ENCODE measurements at places on chromosomes 1 and 21. TPM values are rescaled to one million over a fixed set of nuclear protein-coding genes. Genes with fewer than 3 reads are reported as not detected.
A peak's percentile ranks its signal among the peaks of the same experiment; 100 is the strongest.

GRCh38 chr1:25530186-25531081 lies 13.0 kb upstream of the LDLRAP1 start:
- DNase-seq, result no peak

- no peak for DNase-seq
Observed at GRCh38 chr1:2538376-2538775, 8.3 kb upstream of the HES5 start.

DNA sequence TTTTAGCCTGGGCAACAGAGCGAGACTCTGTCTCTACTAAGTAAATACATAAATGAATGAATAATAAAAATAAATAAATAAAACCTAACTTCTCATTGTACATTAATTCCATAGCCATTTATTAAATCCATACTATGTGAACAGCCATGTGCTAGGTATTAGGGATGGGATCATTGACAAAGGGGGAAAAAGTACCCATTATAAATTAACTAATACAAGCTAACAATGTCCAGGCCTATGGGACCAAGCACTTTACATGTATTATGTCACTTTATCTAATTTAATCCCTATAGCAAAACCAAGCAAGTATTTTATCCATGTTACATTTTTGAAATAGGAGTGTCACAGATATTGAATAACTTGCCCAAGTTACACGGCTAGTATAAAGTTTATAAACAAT lies 2.6 kb upstream of the CDC7 start:
- DNase-seq, result no peak

DNA sequence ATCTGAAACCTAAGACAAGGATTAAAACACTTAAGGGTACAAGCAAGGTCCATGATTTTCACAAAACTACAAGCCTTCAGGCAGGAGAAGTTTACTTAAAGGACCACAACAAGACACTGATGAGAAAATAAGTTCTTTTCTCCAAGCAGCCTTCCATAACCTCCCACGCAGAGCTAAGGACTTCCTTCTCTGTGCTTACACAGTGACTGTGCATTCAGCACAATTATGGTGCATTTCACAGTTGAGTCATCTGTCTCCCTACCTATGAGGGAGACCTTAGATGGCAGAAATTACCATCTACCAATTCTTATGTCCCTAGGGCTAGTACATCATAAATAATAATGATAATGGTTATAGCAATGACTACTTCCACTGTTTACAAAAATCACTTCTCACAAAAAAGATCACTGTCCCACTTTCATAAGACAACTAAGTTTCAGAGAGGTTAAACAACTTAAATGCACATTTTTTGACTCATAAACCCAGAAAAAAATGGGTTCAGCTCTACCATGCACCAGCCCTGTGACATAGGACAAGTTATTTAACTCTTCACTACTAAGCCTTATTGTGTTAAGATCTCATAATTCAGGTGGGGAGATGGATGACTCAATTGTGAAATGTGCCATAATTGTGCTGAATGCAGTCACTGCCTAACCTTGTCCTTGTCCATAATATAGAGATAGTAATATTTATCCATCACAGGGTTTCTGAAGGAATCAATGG lies 45.3 kb downstream of the TARBP1 start:
- DNase-seq, result no peak

DNA sequence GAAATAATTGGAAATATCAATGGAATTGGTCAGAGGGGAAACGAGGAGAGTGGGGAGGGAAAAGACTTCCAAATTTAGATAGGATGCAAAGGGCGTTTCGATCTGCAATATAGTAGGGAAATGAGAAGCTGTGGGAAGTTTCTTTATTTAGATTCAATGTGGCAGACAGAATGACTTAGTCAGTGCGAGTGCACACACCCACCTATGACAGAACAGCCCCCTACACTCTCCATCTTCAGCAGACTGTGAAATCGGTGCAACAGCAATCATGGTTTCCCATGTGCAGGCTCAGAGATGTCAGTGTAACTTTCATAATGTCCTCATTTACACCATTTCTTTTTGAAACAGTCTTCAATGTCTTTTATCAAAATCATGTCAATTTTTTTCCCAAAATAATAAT lies 46.0 kb downstream of the DIP2A start:
- DNase-seq, result no peak

GRCh38 chr1:153049211-153049610 lies 8.1 kb downstream of the SPRR2A start:
- no peak for DNase-seq

DNA sequence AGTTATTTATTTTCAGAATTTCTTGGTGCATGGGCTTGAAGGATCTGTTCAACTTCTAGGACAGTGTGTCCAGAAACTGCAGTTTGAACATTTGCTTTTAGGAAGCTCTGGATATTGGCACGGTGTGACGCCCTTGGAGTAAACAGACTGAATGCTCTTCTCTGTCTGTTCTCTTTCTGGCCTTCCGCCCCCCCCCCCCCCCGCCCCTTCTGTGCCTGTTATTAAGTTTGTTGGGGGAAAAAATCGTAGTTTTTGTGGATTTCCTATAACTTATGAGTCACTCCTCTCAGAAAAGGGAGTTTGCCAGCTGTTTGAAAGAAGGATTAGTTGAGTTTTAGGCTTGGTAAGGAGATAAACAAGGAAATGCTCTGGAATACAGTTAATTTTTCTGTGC lies 1.2 kb downstream of the KCTD3 start:
- DNase-seq, result peak; percentile 45

DNA sequence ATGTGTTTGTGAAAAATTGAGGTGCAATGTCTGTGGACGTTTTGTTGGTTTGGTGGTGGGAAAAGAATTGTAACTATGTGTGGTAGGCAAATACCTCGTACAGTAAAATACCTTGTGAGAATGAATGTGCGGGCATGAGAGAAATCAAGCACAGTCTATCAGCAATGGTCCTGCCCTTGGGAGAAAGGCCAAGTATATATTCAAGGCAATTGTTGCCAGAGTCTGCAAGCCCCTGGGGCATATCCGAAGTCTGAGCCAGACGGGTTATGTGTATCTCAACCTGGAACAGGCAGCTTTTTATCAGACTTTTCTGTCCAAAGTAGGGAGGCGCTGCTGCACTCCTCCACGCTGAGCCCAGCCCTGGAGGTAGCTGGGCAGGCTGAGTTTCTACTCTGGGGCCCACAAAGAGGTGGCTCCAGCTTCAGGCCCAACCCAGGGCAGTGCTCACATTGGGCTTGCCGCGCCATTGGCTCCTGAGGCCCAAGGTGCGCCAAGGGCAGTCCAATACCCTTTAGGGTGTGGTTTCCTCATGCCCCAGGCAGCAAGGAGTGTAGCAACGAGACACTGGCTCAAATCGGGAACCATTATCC lies 9.4 kb upstream of the GNL2 start:
- no peak for DNase-seq

DNA sequence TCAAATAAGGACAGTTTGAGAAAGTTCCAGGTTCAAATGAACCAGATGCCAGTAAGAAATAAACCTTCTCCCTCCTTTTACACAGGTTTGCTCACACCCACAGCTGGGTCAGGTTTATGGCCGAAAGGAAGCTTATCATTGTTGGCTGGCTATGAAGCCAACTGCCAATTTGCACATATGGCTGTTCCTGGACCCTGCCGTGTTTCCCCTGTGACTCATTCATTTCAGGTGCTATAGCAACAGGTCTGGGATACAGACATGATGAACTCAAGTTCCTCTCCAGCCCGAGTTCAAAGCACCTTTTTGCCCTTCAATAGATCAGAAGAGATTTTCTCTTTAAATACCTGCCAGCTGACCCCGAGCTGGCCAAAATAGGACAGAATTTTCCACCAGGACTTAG lies 134.4 kb upstream of the SMYD2 start:
- no peak for DNase-seq

GRCh38 chr1:111361761-111362160 lies 65.8 kb downstream of the OVGP1 start:
- no peak for DNase-seq

DNA sequence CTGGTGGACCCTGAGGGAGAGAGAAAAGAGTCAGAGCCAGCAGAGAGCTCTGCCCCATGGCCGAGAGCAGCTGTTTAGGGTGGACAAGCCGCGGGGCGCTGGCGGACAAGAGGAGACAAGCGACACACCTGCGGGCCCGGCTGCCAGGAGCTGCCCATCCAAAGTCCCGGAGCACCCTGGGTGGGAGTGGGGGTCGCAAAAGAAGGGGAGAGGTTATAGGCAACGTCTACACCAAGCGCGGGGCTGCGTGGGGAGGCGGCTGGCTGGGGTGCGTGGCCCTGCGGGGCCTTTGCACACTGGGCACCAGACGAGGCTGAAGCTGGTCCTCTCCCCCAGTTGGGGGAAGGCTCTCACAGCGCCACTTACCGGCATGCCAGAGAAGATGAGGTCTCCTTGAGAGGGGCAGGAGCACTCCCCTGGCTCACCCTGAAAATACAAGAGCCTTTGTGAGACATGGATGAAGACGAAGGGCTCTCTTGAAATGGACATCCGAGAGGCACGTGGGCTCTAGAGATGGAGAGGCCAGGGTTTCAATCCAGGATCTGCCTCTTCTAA lies 24.1 kb downstream of the COL16A1 start:
- no peak for DNase-seq

GRCh38 chr1:18994381-18994780 lies 37.9 kb upstream of the IFFO2 start:
- no peak for DNase-seq

- DNase-seq, result no peak
Observed at GRCh38 chr21:15050568-15051377, 14.0 kb downstream of the NRIP1 start.

DNA sequence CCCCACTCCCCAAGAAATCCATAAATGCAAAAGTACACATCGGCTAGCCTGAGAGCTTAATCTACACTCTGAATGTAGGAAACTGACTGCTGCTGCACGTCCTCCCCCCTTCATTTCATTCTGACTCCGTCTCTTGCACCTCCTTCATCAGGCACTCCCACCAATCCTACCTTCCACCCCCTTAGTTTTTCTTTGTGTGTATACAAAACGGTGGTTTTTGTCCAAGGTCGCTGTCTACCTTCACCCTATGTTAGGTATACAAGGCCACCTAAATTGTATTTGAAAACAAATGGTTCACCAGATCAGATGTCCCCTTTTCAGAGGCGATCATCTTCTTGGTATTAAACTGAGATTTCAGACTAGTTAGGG lies 1.9 kb downstream of the WDR26 start:
- no peak for DNase-seq

DNA sequence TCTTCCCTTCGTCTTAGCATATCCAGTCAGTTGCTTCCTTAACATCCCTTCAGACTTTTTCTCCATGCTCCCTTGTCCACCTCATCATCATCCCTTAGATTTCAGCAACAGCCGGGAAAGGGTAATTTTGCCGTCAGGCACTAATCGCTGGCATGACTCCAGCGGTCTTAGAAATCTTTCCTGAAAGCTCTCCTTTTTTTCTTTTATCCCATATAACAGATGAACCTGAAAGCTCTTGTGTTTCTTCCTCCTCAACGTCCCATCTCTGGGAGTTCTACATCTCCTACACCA lies 10.4 kb upstream of the BOLA1 start:
- peak; percentile 72 for DNase-seq

GRCh38 chr21:40505244-40505643 lies 341.7 kb downstream of the DSCAM start:
- no peak for DNase-seq

GRCh38 chr1:218462116-218462515 lies 117.0 kb downstream of the TGFB2 start:
- DNase-seq, result no peak

The TMEM79 gene
- 4.7 TPM for total RNA-seq

The POU3F1 gene
- total RNA-seq, result 0.20 TPM

The TNFAIP8L2 gene
- total RNA-seq, result 11.3 TPM

The TBX19 gene
- total RNA-seq, result 2.0 TPM

The ETV3L gene
- total RNA-seq, result not detected

The DCST1 gene
- total RNA-seq, result not detected

The KCNK2 gene
- 0.71 TPM for total RNA-seq

The EPHA10 gene
- total RNA-seq, result not detected

The CAPZA1 gene
- total RNA-seq, result 167 TPM

The MSH4 gene
- 0.34 TPM for total RNA-seq

The PRDM16 gene
- 21.3 TPM for total RNA-seq

The TTF2 gene
- 17.9 TPM for total RNA-seq

The OTUD3 gene
- 7.8 TPM for total RNA-seq

Data from lung (tissue), 17 donors.